GM12878 (cell line): ENCODE measurements at places on chromosomes 3 and 15. TPM values are rescaled to one million over a fixed set of nuclear protein-coding genes. Genes with fewer than 3 reads are reported as not detected.
A peak's percentile ranks its signal among the peaks of the same experiment; 100 is the strongest.

DNA sequence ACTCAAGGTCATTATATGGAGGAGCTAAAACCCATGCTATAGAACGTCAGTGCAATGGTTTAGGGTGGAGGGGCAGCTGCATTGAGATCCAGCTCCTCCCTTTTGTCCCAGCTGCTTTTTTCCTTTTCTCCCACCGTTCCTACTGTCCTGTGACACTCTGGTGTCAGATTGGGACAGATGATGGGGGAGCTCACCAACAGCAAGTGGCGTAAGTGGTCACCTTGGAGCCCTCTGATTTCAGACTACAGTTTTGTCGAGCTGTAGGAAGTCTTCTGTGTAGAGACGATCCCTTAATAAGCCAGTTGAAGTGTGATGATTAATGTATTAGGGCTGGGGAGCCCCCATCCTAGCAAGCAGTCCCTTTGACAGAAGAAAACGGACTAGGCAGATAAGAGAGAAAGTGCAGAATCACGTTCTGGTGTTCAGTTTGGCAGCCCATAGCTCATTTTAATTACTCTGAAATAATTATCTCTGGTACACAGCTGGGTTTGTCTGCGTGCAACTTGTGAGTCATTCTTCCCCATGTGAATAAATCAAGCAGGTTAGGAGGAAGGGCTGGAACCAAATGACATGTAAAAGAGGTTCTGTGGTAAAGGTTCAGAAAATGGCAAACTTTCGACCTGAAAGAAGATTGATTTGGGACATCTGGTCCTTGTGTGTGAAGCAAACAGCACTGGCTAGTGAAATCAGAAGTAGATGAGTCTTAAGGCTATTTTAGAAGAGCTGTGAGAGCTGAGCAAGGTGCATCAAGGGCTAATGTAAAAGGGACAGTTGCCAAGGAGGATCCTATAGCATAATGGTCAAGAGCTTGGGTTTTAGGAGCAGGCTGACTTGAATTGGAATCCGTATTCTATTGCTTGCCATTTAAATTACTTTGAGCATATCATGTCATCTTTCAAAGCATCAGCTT, 241.4 kb downstream of the EDEM1 start:
- no peaks in the 10 kb centered on the region for H3K36me3 ChIP-seq
- H3K4me1 ChIP-seq, result peaks cover 17% of the 10 kb centered on the region
- peak; percentile 77 for DNase-seq

The TUSC7 gene
- polyA plus RNA-seq, result not detected in 2 replicates

The ACKR2 gene
- polyA plus RNA-seq, result 0.17 and 0.31 TPM in 2 replicates

GRCh38 chr3:191366675-191367074, 36.3 kb upstream of the UTS2B start:
- H3K4me3 ChIP-seq, result no peak overlapping the region
- H3K27me3 ChIP-seq, result no peaks in the 10 kb centered on the region
- H3K27ac ChIP-seq, result no peak overlapping the region
- DNase-seq, result no peak
- peaks cover under 1% of the 10 kb centered on the region for H3K36me3 ChIP-seq

The PLCH1 gene
- polyA plus RNA-seq, result 0.03 TPM in 1 of 2 replicates, not detected in the other

The SLC2A2 gene
- polyA plus RNA-seq, result not detected in 2 replicates

DNA sequence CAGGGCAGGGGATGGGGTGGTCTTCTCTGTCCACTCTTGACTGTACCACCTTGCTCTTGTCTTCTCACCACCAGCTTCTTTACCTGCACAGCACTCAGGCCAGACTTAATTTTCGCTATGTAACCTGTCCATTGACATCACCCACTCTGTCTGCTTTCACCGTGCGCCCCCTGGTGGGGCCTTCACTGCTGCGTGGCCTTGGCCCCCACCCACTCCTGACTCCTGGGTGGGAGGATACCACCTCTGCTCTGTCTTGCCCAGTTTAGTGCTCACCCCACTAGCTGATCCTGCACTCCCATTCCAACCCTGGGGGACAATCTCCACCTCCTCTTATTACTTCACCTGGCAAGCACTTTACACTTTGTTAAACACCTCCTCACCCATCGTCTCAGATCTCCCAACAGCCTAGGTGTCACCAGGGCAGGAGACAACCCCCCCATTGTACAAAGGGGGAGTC, 17.7 kb downstream of the PTH1R start:
- H3K4me3 ChIP-seq, result no peak overlapping the region
- H3K36me3 ChIP-seq, result no peaks in the 10 kb centered on the region
- DNase-seq, result peak; percentile 34
- no peaks in the 10 kb centered on the region; the same call in 1 of the 2 replicates for H3K4me1 ChIP-seq

The SPATA12 gene
- polyA plus RNA-seq, result 0.17 and 0.32 TPM in 2 replicates

The CCDC54 gene
- not detected in 2 replicates for polyA plus RNA-seq

GRCh38 chr15:55909036-55909811, 84.2 kb downstream of the NEDD4 start:
- no peak overlapping the region for H3K4me3 ChIP-seq
- no peaks in the 10 kb centered on the region for H3K4me1 ChIP-seq
- H3K27me3 ChIP-seq, result no peaks in the 10 kb centered on the region

- no peak for DNase-seq
- H3K4me3 ChIP-seq, result no peak overlapping the region
- H3K27me3 ChIP-seq, result no peaks in the 10 kb centered on the region
- no peaks in the 10 kb centered on the region for H3K4me1 ChIP-seq
- H3K27ac ChIP-seq, result no peak overlapping the region
- H3K36me3 ChIP-seq, result no peaks in the 10 kb centered on the region
Measured at GRCh38 chr3:65170390-65171042, 482.7 kb upstream of the ADAMTS9 start.

- DNase-seq, result no peak
- no peak overlapping the region for H3K4me3 ChIP-seq
- no peaks in the 10 kb centered on the region for H3K27me3 ChIP-seq
- H3K36me3 ChIP-seq, result no peaks in the 10 kb centered on the region
- H3K27ac ChIP-seq, result no peak overlapping the region
Measured at GRCh38 chr3:156016902-156017301, 103.5 kb upstream of the KCNAB1 start.

The CLDN1 gene
- polyA plus RNA-seq, result 8.8 and 9.4 TPM in 2 replicates

- no peak for DNase-seq
- H3K4me1 ChIP-seq, result peaks cover 9% of the 10 kb centered on the region
- no peak overlapping the region for H3K27ac ChIP-seq
- no peaks in the 10 kb centered on the region for H3K27me3 ChIP-seq
- H3K36me3 ChIP-seq, result no peaks in the 10 kb centered on the region; the same call in 1 of the 2 replicates
Measured at GRCh38 chr3:152350139-152350538, 81.4 kb downstream of the MBNL1 start.

DNA sequence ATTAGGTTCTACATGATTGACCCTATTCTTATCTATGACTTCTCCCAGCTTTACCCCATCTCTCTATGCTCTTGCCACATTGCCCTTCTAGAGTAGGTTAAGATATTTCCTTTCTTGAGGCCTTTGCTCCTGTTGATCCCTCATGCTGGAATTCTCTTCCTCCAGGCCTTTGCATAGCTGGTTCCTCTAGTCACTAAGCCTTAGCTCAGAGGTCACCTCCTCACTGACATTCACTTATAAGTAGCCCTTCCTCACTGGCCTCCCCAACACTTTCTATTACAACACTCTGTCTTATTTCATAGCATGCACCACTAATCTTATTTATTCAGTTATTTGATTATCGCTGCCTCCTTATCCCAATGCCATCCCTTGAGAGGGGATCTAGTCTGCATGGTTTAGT, 228.4 kb upstream of the COL8A1 start:
- no peaks in the 10 kb centered on the region; the same call in 1 of the 2 replicates for H3K4me1 ChIP-seq
- H3K27ac ChIP-seq, result no peak overlapping the region
- no peak for DNase-seq

The CAPN3 gene
- polyA plus RNA-seq, result 1.3 and 1.9 TPM in 2 replicates
